ENCODE measurements at places on chromosomes 2 and 18.

DNA sequence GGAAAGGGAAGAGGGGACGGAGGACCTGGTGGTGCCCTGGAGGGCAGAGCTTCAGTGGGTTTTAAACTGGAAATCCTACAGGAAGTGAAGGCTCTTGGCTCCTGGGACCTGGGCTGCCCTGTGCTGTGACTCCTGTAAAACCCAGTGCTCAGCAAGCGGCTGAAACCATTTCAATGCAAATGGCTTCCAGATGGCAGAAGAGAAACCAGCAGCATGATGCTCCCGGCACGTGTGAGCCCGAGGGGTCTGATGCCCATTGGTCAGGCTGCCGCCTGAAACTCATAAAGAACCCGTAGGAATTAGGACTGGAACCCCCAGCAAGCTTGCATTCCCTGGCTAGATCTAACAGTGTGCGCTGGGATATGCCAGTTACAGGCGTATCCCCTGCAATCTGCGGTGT lies 109.2 kb upstream of the THOC1 start:
- no peak for DNase-seq

DNA sequence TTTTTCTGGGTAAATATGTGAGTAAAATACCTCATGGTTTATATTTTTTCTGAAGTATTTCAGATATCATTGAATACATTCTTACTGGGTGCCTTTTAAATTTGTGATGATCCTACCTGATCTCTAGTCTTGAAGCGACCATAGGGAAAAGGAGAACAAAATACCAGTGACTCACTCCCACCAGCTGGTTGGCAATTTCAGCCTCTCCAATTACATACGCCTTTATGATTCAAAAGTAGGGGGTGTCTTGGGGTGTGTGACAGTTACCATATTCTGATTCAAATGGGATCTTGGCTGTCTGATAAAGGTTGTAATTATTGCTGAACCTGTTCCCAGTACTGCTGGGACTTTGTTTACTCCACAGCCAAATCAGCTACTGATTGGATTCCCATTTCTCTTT lies 175.9 kb upstream of the NXPH2 start:
- DNase-seq = no peak

DNA sequence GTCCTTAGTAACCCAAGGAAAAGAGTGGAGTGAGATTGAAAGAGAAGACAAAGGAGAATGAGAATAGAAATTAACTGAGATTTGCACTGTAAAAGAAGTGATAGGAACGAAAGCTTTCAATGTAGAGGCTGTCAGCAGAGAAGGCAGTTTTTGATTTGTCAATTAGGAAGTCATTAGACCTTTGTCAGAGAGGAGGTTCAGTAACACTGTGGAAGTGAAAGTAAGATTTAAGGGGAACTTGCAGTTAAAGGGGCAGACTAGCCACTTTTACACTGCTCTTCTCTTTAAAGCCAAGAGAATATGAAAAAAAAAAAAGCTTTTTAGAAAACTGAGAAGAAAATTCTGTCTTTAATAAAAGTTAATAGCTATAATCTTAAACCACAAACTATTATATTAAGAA lies 11.5 kb upstream of the KYNU start:
- no peak for DNase-seq

DNA sequence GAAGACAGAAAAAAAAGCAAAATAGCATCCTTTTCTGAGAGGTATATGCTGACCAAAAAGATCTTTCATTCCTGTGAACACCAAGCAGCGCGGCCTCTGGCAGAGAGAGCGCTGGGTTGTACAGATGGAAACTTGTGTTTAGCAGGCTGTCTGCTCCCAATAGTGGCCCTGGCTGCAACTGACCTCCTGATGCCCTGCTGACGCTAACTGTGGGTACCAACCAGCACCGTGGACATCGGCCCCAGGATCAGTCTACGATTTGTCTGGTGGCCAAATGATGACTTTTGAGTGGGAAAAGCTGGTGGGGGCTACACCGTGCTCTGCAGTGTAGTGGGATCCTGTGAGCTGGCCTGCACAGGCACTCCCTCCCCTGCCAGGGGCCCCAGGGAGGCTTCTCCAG lies 15.7 kb downstream of the COA5 start:
- DNase-seq = no peak

GRCh38 chr18:46013484-46014189 lies 46.5 kb upstream of the EPG5 start:
- peak; percentile 19 for DNase-seq

DNA sequence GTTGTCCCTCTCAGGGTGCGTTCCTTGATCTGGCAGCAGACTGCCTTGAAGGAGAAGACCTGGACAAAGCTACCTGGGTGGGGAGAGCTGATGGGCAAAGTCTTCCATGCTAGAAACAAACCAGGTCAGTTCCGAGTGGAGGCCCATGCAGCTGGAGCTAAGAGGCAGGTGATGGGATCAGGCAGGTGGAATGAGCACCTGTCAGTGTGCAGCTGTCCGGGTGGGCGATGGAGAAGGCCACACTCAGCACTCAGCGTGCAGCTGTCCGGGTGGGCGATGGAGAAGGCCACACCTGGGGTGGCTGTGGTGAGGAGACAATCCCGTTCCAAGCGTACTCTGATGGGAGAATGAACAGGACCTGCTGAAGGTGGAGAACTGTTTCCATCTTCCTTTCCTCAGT lies 237.3 kb upstream of the MYT1L start:
- DNase-seq = no peak

DNA sequence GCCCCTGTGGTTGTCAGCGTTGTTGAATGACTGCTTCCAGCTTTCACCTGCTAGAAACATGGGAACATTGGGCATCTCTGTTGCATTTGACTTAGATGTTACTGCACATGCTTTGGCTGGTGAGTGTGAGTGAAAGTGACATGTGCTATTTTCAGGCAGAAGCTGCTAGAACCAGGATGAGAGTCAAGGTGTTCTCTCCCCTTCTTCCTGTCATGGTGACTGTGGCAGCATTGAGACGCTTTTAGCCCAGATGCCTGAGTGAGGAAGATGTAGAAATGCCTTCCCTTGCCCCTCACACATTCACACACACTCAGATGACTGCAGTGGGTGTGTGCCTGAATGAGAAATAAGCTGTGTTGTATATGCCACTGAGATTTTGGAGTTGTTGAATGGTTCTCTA lies 220.2 kb downstream of the PTPRM start:
- no peak for DNase-seq

GRCh38 chr2:107735201-107735600 lies 91.5 kb upstream of the RGPD4 start:
- DNase-seq = no peak

DNA sequence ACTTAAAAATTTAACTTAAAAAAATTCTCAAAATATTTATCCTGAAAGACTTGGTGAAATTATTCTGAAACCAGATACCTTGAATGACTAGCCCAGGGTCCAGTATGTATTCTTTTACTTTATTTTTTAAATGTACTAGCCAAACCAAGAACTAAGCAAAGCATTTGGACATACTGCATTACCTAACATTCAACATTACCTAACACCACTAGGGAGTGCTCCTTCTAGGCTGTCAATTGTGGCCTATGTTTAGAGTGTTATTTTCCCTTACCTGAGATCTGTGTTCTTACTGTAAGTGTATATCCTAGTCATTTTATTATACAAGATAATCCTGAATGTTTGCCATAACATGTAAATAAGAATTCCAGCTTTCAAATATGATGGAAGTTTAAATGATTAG lies 496.6 kb downstream of the PTPRM start:
- no peak for DNase-seq

Measured in stimulated activated CD4-positive, alpha-beta T cell treated with anti-CD3 and anti-CD28 coated beads, Interleukin-2, amount 100 ng/mL, for 24 hours (primary cell).